LHCN-M2 (cell line): ENCODE measurements at places on chromosomes 3 and 15.

- DNase-seq = peak; percentile 27
These were observed 25.6 kb upstream of the GPR171 start for GRCh38 chr3:151228666-151229040.

DNA sequence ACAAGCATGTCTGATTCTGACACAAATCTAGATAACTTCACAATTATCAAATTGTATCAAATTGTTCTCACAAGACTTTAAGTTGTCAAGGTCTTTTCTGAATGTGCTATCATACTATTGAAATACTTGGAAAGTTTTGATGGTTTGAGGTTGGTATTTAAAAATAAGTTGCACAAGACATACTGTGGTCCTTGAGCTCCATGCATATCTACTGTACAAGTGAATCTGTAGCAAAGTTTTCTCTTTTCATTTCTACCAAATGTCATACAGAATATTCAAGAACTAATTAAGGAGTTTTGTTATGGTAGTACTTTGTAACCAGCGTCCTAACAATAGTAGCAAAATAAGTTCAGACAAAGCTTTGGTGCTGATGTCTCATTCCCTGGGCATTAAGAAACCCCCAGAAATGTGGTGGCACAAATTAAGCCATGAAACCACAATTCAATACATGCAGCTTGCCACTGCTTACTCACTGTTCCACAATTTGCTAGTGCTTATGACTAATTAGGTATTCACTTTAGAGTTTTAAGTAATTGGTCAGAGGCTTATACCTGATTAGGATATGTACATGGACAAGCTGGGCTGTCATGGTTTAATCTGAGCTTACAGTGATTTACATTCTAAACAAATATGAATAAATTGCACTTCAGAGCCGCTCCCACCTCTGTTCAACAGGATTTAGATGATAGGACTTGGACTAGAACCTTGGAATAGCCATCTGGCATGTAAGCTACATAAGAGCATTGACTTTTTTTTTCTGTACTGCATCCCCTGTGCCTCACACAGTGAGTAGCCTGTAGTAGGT is 8.8 kb downstream of the TBC1D23 start:
- peak; percentile 96 for DNase-seq

GRCh38 chr3:24336101-24336500 is 158.5 kb downstream of the THRB start:
- DNase-seq = no peak

DNA sequence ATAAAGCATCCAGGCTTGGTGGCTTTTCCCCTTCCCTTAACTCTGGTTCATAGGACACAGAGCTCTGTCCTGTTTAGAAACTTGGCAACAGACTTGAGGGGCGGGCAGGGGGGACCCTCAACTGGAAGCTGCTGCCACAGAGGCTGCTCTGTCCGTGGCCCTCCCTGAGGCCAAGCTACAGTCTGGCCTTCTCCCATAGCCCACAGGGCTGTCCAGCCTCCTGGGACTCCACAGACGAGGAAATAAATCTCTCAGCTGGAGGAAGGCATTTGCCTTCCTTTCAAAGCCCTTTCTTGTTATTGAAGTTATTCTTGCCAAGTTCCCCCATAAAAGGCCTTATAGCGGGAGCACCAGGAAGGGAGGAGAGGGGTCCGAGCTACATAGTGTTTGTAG is 248.8 kb upstream of the TPM1 start:
- DNase-seq = no peak

- DNase-seq = no peak
These were observed 514.3 kb upstream of the PPP2R3A start for GRCh38 chr3:135451037-135451785.

GRCh38 chr15:73745073-73745472 is 8.1 kb downstream of the INSYN1 start:
- DNase-seq = no peak

GRCh38 chr15:90609242-90610180 is 79.8 kb downstream of the CRTC3 start:
- DNase-seq = no peak

DNA sequence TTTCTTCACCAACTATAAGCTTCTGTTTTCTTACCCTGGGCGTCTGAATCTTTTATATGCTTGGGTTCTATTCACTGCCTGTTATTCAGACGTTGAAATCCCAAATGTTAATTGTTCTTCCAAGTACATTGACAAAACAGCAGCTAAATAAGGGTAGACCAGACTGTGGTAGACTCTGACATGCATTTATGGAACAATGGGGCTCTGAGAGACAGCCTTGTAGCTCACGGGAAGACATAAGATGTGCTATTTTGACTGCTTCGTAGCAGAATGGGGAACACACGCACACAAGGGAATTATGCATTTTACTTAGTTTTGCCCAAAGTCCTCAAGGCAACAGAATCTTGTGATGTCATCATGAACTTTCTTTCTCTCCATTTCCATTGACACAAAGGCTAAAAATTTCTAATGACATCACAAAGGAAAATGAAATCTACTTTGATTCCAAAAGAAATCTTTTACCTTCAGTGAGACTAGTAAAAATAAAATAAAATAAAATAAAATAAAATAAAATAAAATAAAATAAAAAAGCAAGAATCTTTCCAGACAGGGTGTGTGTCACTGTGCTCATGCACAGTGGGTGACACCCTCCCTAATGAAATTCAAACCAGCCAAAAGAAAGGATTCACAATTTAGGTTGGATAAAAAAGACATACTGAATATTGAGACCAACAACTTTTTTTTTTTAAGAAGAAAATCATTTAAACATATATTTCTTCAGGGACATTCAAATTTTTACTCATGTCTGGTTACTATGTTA is 346.6 kb downstream of the ZBTB20 start:
- no peak for DNase-seq

DNA sequence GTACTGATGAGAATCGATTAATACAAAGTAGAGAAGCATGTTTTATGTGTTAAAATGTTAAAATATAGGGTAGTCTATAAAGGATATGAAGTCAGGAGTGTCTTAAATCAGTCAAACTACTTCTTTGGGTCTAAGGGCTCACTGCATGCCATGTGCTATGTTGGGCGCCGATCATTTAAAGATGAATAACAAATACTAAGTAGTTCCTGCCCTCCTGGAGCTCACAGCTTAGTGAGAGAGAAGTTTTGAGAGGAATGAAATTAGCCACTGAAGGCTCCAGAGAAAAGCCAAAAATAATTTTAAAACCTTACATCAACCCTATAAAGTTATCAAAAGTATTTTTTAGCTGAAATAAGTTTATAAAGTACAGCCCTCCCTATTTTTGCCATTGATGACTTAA is 44.5 kb downstream of the BLM start:
- DNase-seq = no peak

- DNase-seq = no peak
These were observed 8.7 kb downstream of the SECISBP2L start for GRCh38 chr15:49037546-49037940.

GRCh38 chr3:23804441-23805209 is 1.1 kb upstream of the UBE2E1 start:
- DNase-seq = no peak

DNA sequence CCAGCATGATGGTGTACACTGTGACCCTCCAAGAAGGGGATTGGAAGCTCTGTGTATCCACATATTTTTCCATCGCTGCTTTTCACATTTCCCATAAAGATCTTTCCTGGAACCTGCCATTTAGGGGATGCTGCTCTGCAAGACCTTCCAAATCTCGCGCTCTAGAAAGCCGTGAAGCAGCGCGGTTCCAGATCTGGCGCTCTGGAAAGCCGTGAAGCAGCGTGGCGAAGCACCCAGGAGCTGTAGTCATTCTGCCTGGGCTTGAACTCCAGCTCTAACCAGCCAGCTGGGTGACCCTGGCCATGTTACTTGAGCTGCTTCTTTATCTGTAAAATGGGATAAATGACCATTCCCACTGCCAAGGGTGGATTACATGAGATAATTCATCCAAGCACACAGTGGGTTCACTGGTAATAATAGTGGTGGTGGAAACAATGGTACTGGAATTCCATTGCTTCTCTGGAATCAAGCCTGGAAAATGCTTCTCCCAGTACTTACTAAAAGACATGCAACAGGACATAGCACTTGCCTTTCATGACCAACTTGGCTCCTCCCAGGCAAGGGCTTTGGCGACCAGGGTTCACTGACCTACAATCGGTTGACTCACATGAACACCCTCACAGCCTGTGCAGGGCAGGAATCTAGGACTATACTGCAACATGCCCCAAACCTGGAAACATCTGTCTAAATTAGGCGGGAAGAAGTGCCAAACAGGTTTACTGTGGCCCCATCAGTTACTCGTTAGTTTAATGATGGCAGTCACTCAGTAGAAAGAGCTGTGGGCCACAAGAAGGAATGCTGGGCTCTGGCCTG is 70.7 kb downstream of the XXYLT1 start:
- DNase-seq = peak; percentile 31
